ENCODE measurements at places on chromosomes 11 and 22.
A peak's percentile ranks its signal among the peaks of the same experiment; 100 is the strongest.

DNA sequence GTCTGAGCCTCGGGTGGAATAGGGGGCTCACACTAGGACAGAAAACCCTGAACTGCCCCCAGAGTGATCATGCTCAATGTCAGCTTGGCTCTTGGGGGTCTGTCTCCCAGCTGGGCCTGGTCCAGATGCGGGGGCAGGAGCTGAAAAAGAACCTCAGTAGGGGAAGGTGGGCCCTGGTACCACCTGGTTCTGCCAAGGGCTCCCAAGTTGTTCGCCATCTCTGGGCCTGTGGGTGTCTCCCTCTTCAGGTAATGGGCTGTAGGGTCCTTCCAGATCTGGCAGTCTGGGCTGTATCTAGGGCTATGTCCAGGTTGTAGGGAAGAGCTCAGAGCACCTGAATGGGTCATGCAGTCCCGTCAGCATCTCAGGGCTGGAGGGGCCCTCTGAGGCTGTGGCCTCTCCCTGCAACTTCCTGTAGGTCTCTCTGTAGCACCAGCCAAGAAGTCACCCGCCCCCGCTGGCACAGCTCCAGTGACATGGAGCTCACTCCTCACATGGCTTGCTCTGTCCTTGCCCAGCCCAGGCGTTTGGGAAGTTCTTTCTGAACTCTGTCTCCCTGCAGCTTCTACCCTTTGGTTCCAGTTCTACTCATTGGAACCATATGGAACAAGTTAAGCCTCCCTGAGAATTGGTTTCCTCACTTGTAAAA is 33.0 kb upstream of the SOX10 start:
- peak; percentile 58 for DNase-seq

DNA sequence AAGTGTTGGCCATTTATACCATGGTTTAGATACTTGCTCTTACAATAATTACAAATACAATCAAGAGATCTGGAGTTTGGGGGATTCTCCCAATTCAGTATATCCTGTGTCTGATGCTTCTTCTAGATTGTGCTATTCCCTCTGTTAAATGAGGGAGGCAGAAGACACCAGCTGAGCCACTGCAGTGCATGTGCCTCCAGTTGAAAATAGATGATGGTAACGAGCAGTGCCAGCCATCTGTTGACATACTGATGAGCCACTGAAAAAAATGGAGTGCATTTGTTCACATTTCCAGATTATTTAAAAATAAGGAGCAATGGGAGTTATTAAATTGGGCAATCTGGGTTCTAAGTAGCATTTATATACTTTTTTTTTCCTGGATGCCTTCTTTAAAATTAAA is 1428.0 kb upstream of the TENM4 start:
- no peak for DNase-seq

- DNase-seq = peak; percentile 51
Observed at GRCh38 chr22:45996241-45997076, 19.5 kb upstream of the WNT7B start.

DNA sequence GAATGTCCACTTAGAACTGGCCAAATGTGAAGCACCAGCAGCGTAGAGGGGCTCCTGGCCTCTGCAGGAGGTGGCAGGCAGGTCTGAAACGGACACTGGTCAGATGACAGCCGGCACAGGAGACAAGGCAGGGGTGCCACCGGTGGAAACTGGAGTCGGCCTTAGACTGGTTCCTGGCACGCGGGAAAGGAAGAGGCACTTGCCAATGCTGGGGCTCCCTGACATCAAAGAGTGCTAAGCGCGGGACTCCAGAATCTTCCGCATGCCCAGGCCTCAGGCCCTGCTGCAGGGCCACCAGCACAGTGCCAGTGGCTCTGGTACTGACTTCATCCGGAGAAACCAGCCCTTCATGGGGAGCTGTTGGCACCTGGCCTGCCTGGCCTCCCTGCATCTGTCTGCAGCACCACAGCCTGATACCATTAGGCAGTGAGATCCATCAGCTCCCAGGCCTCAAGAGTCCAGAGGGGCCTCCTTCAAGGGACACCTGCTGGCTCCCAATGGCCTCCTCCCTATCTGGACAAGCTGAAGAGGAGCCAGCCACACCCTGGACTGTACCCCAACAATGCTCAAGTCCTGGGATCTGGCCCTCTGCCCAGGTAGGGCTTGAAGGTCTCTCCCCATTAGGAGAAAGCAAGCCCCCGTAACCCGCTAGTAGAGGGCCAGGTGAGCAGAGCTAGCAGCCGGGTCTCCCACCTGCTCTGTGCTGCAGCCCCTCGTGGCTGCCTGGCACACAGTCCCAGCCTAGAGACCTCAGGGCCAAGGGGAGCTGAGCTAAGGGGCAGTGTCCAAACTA is 29.7 kb upstream of the GNB1L start:
- DNase-seq = peak; percentile 20

DNA sequence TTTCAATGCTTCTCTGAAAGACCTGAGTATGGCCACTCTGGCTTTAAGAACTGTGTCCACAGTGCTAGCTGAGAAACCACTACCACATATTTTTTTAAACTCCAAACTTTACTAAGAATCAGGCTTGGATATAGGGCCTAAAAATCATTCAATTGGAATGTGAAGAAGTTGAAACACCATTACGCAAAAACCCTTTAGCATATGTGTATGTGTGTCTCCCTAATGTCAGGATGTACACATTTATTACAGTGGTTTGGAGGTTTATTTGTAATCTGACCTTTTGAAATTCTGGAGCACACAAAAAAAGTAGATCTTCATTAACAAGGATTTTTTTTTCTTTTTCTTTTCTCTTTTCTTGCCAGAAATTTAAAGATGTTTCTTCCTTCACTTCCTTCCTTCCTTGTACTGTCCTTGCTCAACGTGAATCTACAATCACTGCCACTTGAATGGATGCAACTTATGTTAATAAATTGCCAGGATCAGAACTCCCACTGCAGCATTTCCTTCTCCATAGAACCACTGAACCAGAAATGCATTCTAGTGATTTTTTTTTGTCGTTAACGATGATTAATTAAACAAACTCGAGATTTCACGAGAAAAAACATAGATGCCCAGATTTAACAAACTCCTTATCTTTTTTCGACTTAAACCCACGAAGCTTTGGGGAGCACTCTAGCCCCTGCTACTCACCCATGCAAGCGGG is 3.1 kb upstream of the ADM start:
- no peak for DNase-seq

GRCh38 chr22:49297286-49297870 is 530.3 kb downstream of the BRD1 start:
- no peak for DNase-seq

DNA sequence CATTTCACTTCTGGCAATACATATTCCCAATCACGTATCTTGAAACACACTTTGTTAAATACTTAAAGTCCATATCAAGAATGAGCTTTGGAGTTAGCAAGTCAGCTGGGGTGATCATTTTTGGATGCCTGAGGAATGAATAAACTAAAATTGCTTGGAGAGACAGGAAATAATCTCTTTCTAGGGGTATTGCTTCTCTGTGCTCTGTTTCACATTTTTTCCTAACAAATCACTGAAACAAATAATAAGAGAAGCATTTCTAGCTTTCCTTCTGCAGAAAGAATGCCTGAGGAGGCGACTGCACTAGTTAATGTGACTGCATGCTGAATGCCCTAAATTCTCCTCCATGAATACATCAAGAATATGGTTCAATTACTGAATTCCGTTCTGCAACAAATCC is 541.4 kb upstream of the CCDC90B start:
- no peak for DNase-seq

DNA sequence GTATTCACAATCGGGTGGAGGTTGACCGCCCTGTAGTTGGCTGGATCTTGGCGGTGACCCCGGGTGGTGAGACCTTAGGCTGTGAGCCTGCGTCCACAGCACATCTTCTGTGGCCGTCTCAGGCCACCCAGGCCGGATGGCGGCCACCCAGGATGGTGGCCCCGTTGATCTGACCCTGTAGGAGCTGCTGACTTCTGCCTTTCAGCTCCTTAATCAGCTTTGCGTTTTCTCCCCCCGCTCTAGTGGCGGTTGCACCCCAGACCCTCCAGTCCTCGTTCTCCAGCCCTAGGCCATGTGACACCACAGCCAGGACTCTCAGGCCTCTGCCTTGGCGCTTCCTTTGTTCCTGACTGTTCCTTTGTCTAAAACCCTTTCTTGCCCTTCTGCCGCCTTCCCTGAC is 244.0 kb downstream of the TBC1D22A start:
- no peak for DNase-seq

DNA sequence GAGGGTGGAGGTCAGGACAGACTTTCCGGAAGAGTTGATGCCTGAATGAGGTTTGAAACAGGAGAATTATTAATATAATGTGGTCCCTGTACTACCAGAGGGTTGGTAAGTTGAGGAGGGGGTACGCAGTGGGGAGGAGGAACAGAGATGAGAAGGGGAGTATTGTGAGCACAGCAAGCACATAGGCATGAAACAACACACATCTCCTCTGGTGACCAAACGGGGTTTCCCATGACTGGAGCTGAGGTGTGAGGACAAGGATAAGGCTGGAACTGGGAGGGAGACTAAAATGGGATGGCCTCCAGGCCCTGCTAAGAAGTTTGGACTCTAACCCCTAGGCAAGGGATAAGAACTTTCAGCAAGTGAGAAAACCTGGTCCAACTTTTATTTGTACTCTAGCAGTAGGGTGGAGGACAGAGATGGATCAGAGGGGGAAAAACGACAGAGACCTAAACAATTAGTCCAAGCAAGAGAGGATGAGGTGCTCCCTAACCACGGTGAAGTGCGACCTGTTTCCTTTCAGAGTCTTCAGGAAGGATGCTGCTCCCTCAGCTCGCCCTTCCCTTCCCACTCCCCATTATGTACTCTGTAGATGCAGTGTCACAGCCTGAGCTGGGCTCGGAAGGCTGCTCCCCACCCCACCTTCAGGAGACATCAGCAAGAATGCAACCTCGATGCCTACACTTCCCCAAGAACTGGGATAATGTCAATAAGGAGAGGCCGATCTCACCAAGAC is 59.2 kb downstream of the BTG4 start:
- no peak for DNase-seq

DNA sequence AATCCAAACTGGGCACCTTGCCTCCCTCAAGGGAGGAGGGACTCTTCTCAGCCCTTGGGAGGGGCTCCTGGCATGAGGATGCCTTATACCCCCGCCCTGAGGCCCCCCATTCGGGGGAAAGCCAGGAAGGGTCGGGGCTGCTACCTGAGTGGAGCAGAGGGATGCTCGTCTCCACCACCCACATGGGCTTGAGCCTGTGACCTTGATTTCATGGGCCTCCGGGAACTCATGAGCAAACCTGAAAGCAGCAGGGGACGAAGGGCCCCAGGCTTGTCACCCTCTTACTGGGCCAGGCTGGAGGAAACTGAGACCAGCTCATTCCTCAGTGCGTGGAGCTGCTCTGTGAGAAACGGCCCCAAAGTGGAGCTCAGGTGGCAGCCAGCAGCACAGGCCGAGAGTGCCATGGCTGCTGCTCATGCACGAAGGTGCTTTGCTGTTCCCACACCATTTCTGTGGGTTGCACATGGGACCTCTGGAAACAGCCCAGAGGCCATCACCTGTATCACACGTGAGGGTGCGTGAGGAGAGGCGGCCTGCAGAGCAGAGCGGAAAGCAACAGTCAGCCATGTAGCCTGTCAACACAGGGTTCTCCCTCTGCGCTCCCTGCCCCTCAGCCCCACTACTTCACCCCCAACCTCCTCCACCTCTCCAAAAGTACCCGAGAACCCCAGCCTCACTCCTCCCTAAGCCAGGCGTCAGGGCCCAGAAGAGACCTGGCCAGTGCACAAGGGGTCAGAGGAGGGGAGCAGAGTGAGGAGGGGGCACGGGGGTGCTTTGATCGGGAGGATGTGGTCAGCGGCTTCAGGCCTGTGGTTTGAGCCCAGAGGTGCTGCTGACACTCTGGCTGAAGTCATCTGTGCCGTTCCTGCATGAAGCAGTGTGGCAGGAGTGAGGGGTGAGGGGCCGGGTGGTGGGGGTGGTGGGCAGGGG is 14.1 kb upstream of the IL2RB start:
- no peak for DNase-seq

DNA sequence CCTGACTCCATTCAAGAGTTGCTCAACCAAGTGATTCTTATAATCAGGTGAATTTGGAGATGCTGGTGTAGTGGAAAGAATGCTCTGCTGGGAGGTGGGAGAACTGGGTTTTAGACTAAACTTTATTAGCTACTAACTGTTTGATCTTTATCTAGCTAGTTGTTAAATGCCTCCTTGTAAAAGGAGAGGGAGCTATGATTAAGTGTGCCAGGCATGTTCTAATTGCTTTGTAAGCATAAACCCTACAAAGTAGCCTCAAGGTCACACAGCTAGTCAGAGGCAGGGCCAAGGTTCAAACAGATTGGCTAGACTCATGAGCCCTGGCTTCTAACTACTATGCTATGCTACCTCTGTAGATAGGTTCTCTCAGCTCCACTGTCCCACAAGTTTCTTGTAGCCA is 105.5 kb downstream of the NXPE2 start:
- no peak for DNase-seq

DNA sequence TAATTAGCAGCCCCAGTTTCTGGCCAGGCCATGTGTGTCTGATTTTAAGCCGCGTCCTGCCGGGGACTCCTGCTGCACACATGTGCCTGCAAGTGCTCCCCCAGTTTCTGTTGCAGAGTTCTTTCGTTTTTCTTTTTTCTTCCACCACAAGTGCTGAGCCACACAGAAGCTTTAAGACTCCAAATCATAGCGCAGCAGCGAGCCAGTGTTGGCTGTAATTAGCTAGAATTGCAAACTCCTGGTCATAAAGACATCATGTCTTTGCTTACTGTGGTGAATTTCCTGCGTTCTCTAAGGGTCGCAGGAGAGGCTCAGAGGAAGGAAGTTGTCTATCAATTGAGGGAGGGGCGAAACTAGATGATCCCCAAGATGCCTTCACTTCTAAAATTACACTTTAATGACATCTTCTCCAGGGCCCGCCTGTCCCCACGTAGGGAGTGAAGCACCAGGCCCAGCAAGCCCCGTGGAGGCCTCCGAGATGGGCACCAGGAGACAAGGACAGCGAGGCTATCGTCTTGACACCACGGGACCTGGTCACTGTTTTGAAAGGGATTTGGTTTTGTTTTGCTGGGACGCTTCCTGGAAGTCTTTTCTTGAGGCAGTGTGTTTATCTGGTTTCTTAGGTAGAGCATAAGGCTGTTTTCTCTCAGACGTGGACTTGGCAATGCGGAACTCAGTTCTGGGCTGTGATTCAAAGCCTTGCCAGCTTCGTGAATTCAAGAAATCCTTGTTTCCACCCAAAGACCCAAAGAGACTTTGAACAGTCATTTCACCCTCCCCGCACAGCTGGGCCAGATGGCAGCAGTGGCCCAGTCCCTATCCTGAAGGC is 71.8 kb downstream of the UBASH3B start:
- DNase-seq = no peak

GRCh38 chr11:116857316-116857715 is 19.9 kb upstream of the APOA1 start:
- DNase-seq = no peak

- DNase-seq = no peak
Observed at GRCh38 chr11:121300313-121300971, 7.9 kb downstream of the SC5D start.

GRCh38 chr22:40009292-40009774 is 14.6 kb downstream of the FAM83F start:
- DNase-seq = no peak

- no peak for DNase-seq
Observed at GRCh38 chr11:93717501-93717900, 23.8 kb downstream of the TAF1D start.

DNA sequence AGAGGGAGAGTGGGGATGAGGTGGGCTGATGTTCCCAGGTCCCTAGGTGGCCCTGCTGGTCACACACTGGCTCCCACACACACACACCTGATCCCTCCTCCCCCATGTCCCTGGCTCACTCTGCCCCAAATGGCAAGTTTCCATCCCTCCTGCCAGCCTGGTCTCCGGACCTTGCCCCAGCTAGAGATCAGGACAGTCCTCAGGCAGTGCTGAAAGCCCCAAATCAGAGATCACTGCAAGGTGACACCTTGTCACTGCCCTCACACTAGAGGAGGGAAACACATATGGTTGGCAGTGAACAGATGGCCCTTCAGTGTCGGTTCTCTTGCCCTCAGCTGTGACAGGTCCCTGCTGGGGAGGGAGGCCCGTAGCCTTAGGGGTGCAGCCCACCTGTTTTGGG is 7.6 kb downstream of the TMPRSS5 start:
- no peak for DNase-seq
